ENCODE measurements at places on chromosomes 12 and 14.

- DNase-seq, result no peak
Measured at GRCh38 chr12:46133751-46134150, 135.1 kb downstream of the SLC38A1 start.

DNA sequence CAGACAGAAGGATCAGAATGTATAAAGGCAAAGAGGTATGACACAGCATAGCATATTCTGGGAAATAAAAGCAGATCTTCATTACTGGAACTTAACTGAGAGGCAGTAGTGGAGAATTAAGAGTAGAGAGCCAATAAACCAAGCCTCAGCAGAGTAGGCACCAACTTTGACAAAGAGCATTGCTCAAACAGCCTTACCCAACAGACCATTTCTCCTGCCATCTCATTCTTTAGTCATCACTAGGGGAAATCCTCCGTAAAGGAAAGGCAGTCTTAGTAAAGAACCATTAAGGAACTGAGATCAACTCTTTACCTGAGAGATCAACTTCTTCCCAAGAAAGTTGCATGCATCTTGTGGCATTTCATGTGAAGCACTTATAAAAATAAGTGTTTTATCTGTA lies 36.6 kb downstream of the SENP1 start:
- no peak for DNase-seq

DNA sequence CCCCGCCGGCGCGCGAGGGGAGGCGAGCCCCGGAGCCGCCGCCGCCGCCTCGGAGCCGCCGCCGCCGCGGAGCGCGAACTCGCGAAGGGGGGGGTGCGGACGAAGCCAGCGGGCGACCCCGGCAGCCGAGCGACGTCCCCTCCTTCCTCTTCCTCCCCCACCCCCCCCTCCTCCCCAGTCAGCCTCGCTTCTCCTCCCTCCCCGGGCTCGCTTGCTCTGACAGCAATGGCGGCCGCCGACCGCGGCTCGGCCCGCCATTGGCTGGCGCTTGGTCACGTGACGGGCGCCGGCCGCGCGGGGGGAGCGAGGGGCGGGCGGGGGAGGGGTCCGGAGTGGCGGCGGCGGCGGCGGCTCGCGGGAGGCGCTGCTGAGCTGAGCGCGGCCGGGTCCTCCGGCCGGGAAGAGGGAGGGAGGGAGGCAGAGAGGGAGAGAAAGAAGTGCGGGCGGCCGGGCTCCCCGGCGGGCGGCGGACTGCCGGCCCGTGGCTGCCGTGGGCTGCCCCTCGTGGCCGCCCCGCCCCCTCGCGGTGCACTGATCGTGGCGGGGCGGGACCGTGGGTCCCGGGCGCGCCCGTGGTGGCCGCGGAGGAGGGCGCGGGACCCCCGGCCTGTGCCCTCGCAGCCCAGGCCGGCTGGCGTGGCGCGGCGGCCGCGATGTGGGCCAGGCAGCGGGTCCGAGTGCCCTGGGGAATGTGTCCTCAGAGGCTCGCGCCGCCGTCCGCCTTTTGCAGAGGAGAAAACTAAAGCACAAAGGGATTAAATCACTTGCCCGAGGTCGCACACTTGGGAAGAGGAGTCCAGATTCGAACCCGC lies at the start of gene MED13L:
Gene MED13L, minus strand, starts transcription at position 227 of the 812 bp plus-strand sequence. CDS start 562 bp downstream, outside the sequence.
- no peak for DNase-seq

GRCh38 chr14:61076556-61076955 lies 95.5 kb downstream of the SLC38A6 start:
- DNase-seq, result no peak

DNA sequence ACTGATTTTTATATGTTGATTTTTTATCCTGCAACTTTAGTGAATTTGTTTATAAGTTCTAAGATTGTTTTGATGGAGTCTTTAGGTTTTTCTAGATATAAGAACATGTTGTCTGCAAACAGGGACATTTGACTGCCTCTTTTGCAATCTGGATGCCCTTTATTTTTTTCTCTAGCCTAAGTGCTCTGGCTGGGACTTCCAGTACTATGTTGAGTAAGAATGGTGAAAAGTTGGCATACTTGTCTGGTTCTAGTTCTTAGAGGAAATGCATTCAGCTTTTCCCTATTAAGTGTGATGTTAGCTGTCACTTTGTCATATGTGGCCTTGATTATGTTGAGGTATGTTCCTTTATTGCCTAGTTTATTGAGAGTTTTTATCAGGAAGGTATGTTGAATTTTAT lies 68.1 kb downstream of the ERC1 start:
- no peak for DNase-seq

- no peak for DNase-seq
Measured at GRCh38 chr12:90922145-90922627, 32.8 kb downstream of the CCER1 start.

- DNase-seq, result no peak
Measured at GRCh38 chr12:69886715-69887114, 61.7 kb downstream of the MYRFL start.

GRCh38 chr12:93860668-93861373 lies 183.6 kb downstream of the CRADD start:
- no peak for DNase-seq

- DNase-seq, result no peak
Measured at GRCh38 chr12:3191450-3191849, 114.3 kb downstream of the TSPAN9 start.

- DNase-seq, result no peak
Measured at GRCh38 chr12:65997056-65997455, 133.5 kb downstream of the LLPH start.

DNA sequence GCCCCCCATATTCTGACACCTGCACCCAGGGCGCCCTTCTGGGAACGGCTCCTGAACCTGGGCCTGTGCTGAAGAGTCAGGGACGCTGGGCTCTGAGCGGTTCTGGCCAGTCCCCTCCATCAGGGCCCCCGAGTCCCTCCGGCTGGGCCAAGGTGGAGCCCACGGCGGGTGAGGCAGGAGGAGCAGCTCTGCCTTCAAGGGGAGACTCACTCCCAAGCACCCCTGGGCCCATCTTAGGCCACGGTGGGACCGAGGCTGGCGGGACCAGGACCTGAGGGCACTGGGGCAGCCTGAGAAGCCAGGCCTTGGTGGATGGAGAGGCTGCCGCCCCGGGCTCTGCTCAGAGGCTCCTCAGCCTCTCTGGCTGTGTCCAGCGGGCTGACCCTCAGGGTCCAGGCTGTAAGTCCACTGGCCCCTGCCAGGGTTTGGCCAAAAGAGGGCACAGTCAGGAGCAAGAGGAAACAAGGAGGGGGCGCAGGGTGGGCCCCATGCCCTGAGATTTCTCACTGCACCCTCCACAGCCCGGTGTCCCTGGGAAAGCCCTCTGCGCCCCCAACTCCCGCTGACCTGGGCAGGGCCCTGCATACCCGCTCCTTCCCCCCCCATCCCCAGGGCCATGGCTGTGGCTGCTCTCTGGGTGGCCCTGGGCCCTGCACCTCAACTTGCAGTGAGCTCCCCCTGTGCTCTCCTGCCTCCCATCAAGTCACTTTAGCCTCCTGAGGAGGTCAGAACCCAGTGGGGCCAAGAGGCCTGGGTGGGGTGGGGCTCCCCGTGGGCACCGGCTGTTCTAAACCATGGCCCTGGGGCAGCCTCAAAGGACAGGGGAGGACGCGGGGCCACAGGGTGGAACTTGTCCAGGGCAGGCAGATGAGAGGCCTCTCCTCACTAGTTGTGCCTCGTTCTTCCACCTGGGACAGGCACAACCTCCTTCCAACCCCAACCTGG lies 266.4 kb upstream of the SFSWAP start:
- DNase-seq, result no peak

- no peak for DNase-seq
Measured at GRCh38 chr12:12628013-12628412, 16.3 kb downstream of the CREBL2 start.

- no peak for DNase-seq
Measured at GRCh38 chr14:71734076-71734475, 198.2 kb upstream of the RGS6 start.

DNA sequence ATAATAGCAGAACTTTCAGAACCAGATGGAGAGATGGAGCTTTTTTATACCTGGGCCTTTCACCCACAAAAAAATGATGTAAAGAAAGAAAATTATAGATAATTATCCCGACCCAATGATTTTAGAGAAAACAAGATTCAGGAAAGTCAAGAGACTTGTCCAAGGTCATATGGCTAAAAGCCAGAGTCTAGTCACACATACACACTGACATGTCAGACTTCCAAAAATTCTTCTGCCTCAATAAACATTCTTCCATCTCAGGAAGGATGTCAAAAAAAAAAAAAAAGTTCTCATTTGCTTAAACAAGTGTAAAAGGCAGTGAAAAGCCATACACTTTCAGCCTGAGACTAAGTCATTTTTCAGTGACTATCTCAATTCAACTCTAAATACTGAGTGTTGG lies 116.0 kb downstream of the PRICKLE1 start:
- no peak for DNase-seq

DNA sequence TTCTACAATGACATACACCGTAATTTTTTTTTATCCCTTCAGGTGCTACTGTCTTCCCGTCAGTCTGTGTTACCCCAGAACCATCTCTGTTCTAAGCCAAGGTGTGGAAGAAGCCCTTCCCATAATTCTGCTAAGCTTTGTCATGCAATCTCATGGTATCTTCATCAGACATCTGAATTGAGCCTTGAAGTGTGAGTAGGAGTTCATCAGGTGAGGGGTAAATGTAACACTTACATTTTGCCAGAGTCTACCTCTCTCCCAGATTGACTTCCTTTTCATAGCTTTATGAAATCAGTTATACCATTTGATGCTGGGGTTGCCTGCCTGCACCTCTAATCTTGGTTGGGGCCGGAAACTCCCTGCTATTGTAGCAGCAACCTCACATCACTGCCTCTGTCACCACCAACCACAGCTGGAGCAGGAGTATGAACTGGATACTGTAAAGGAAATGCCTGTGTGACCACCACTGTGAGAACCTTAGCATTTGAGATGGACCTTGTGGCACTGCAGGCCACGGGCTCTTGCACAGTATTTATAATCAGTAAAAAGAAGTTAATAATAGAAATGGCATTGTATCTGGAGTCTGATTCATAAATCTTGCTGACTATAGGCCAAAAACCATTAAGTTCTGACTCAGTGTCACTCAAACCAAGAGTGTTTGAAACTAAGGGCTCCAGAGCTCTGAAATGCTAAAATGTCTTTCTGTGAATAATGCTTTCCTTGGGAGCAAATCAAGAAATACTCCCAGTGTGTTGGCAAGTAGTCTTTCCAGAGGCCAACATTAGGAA lies 58.7 kb upstream of the STK38L start:
- DNase-seq, result peak; percentile 85

DNA sequence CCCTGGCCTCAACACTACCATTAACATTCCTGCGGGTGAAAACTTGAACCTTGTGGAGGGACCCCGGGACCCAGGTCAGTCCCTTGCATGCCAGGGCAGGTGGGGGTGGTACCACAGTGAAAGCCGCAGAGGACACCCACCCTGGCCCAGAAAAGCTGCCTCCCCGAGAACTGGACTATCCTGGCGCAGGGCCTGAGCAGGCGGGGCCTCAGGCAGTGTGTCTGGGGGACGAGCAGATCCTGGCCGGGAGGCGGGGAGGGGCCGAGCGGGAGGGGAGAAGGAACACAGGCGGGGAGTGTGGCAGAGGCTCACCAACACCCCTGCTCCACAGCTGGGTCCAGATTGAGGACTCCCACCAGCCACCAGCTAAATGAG lies 10.0 kb downstream of the AHNAK2 start:
- no peak for DNase-seq

DNA sequence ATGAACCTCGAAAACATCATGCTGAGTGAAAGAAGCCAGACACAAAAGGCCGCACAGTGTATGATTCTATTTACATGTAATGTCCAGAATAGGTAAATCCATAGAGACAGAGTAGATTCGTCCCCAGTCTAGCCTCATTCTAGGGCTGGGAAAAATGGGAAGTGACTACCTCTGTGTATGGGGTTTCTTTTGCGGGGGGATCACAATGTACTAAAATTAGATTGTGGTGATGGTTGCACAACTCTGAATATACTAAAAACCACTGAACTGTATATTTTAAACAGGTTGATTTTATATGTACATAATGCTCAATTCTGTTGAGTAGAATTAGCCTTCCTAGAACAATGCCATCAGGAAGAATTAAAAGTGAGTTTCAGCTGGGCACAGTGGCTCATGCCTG lies 6.3 kb upstream of the RILPL2 start:
- DNase-seq, result no peak

DNA sequence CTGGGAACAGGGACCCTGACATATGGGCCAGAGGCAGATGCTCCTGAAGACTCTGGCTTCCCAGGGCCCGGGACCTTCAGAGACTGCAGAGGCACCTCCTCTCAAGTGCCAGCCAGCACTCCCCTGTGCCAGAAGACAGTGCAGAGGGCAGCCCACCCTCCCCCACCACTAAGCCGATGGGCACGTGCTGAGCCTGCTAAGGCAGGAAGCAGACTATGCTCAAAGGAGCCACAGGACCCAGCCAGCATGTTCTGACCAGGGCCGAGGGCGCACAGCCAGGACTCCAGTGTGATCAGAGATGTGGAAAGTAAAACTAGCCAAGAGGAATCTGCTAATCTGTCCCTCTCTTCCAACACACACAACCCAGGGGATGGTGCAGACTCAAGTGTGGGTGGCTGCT lies 29.8 kb downstream of the DIO3 start:
- no peak for DNase-seq

DNA sequence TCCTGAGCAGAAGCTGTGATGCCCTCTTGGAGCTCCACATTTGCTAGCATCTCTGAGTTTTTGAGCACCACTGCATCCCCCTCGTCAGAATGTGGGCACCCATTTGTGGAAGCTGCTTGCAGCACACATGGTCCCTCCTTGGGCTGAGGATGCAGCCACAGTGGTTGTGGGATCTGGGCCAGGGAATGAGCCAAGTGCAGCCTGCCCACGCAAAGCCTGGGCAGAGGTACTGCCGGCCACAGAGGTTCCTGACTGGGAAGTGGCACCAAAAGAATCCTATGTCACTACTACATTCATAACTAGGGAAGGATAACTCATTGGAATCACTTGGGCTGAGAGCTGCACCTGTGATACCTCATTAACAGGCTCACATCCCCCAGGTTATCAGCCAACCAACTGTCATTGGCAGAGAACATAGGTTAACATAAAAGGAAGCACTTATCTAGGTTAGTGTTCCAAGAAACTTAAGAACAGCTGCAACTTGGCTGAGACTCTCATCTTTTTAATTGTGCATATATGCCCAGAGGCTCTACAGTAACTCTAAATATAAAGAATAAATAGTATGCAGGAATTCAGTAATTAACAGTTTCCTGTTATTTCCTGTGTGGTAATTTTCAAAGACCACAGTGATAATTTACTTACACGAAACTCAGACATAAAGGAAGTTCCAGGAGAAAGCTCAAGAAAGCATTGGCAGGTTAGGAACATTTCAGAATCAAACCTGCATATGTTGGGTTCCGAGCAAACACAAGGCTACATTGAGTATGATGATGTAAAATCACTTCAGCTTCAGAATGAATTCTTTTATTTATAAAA lies 145.3 kb downstream of the BCAT1 start:
- DNase-seq, result no peak

GRCh38 chr12:106068296-106068695 lies 70.5 kb downstream of the NUAK1 start:
- no peak for DNase-seq
